ENCODE measurements at places on chromosomes 1 and 21.

DNA sequence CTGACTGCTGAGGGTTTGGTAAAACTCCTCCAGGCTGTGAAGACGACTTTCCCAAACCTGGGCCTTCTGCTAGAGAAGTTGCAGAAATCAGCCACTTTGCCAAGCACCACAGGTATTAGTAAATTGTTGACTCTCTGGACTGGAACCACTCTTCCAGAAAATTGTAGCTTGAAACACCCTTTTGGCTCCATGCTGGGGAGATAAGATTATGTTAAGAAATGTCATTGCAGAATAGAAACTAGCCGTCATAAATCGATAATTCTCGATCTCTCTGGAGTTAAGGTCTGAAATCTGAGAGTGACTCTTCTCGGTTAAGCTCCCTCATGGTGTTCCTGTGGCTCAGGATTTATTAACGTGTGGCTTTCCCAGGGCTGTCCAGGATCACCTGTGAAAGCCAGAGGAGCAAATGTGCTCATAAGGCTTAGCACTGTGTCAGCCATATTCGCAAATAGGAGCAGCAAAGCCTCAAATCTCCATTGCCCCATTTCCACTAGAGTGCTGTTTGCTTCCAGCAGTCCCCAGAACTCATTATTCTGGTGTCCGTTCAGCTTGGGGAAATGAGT, 54.6 kb downstream of the ZBTB40 start:
- no peak for DNase-seq

- no peak for DNase-seq
Measured at GRCh38 chr1:196115646-196116045, 492.6 kb downstream of the KCNT2 start.

- DNase-seq: no peak
Measured at GRCh38 chr21:38927776-38928175, 122.0 kb downstream of the ETS2 start.

DNA sequence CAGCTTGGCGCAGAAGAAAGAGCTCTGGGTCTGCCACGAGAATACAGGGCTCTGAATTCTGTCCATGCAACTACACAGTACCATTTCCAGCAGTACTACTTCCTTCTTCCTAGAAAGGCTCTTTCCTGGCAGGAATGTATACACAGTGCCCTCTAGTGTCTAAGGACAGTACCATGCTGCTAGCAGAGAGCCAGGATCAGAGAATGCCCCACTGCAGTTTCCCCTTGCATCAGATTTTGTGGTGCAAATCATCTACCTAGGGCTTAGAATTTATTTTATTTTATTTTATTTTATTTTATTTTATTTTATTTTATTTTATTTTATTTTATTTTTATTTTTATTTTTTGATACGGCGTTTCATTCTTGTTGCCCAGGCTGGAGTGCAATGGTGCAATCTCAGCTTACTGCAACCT, 50.8 kb downstream of the PAX7 start:
- no peak for DNase-seq

DNA sequence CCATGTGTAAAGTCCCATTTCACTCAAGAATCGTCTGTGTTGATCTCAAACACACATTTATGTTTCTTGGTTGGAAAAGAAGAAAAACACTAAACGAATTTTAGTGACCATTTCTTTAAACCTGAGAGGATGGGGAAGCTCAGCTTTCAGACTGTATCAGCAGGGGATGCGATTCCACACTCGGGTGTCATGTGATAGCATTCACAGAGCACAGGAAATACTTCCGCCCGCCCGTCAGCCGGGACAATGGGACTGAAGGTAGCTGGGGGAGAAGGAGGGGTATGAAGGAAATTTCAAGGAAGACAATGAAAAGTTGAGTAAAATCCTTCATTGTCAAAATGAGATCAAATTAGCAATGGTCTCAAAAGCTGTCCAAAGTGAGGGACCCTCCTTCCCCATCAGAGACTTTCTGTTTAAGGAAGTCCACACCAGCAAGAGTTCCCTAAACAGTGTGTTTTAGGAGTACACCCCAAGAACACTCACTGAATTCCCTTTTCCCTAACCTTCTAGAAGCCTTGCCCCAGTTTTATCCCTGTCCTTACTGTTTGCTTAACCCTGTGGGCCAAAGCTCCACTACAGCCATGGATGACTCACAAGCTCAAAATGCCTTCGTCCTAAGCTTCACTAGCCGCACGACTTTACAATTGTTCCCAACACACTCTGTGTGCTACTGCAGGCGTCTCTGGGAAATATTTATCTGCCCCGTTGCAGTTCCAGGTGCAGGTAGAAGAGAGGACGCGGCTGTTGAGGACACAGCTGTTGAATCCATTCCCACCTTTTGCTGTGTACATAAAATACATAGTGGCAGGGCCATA, 51.4 kb upstream of the SIM2 start:
- no peak for DNase-seq

DNA sequence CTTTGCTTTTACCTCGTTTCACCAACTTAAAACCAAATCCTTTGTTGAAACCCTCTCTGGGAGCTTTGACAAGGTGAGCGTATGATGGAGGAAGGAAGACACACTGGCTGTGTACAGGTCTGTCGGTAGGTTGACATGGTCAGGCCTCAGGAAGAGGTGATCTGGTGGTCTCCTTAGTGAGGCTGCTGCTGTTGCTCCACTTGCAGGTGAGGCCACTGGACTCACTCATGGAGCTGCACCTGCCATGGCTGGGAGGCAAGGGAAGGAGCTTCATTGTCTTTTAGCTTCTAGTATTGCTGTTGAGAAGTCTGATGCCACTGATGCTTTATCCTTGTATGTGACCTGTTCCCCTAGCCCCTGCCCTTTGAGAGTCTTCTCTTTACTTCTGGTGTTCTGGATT, 35.7 kb downstream of the TENT5C start:
- no peak for DNase-seq

DNA sequence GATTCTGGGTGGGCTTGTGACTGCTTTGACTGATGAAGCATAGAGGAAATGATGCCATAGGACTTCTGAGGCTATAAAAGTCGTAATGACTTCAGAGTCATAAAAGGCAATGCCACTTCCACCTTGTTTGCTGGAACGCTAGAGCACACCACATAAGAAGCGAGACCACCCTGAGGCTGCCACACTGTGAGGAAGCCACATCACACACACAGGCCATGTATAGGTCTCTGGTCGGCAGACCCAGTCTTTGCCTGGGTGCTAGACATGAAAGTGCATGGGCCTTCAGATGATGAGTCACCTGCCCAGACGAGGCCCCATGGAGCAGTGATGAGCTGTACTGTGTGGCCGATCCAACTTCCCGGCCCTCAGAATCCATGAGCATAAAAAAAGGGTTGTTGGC, 14.2 kb upstream of the KANK4 start:
- no peak for DNase-seq

- no peak for DNase-seq
Measured at GRCh38 chr1:70475023-70475422, 64.0 kb downstream of the CTH start.

GRCh38 chr1:155329980-155330598, 9.4 kb downstream of the RUSC1 start:
- no peak for DNase-seq

DNA sequence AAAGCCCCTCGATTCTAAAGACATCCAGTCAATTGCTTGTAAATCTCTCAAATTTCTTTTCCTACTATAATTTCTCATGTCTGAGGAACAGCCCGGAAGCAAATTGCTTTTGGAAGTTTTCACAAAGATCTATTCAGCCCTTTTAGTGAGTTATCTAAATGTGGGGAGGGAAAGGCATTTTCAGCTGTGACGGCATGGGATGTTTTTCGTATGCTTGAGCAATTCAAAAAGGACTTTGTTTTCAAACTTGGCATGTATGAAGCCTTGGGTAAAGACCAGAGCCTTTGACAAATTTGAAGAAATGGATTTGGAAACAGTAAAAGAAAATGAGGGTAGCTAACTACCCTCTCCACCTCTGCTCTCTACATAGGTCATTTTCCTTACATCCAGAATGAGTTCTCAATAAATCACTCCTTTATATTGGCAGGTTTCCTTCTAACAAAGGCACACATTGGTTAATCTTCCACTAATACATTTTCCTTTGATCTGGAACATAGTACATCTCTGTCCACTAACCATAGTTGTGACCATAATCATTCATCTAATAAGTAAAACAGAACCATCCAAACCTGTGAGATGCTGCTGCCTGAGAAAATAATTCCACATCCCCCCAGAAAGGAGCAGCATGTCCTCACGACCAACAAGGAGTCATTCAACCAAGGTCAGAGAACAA, 66.1 kb upstream of the ADAM30 start:
- no peak for DNase-seq

DNA sequence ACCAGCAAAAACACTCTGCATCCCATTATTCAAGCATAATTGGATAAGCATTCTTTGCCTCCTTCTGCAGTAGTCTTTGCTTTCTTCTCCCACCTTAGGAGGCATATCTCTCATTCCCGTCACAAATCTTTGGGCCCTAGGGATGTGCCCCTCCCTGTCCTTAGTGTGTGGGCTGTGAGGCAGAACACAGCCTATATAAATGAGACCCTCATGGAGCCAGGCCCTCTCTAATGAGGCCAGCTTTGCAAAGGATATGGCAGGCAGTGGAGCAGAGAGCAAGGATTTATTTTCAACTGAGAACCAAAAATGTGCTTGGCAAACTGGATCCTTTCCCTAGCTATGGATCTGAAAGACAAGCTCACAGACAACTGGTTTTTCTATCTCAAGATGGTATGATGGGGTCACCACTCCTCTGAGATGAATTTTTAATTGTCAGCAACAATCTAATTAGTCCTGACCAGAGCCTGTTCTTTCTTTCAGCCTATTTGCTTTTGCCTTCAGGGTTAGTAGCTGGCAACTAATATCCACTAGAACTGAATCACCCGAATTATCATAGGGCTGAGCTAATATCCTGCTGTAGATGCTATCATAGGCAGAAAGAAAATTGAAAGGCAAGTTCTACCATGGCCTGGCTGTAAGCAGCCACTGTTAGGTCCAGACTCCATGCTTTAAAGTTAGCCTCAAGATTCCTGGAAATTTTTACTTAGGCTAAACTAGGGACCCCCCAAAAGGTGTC, 134.2 kb downstream of the SYT2 start:
- no peak for DNase-seq

GRCh38 chr1:147787765-147788164, 27.4 kb upstream of the GJA5 start:
- no peak for DNase-seq

GRCh38 chr1:76613886-76614285, 253.4 kb upstream of the ST6GALNAC5 start:
- DNase-seq: no peak

DNA sequence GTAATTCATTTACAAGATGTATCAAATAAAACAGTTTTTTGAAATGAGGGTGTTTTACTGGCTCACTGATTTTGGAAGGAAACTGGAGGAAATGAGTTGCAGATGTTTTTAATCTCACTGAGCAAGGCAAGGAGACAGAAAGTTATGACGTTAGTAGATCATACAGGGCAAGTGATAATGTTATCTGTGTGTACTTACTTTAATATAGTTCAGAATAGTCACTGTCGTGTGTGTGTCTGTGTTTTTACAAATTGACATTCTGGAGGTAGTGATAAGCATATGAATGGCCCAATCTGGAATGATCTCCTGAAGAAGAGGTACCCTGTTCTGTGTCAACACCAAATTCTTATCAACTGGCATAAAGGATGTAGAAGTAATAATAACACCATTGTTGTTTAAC, 1.9 kb upstream of the GBP4 start:
- no peak for DNase-seq

DNA sequence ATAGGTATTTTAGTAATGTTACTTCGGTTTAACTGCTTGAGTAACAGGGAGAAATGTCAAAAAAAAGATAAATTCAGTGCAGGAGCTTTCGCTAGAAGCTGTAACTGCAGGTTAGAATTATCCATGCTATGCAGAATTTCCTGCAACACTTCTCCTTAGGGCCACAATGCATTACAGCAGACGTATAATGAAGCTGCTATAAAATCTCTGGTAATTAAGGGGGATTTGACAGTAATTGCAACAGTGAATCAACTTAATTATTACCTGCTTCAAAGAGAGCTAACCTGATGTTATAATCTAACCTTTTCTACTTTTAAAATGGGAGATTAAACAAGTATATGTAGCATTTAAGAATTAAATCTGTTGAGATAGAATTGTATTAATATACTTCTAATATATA, 92.6 kb downstream of the ATG4C start:
- no peak for DNase-seq

- DNase-seq: no peak
Measured at GRCh38 chr21:26491663-26492062, 81.4 kb downstream of the CYYR1 start.

- DNase-seq: no peak
Measured at GRCh38 chr1:89980605-89981004, 14.3 kb upstream of the ZNF326 start.

GRCh38 chr1:236862615-236863211, 67.6 kb downstream of the MTR start:
- no peak for DNase-seq

- no peak for DNase-seq
Measured at GRCh38 chr1:199551967-199552565, 475.4 kb upstream of the NR5A2 start.

GRCh38 chr21:35619184-35619583, 441.1 kb downstream of the SETD4 start:
- no peak for DNase-seq

GRCh38 chr1:938088-938683, 14.5 kb downstream of the SAMD11 start:
- no peak for DNase-seq

DNA sequence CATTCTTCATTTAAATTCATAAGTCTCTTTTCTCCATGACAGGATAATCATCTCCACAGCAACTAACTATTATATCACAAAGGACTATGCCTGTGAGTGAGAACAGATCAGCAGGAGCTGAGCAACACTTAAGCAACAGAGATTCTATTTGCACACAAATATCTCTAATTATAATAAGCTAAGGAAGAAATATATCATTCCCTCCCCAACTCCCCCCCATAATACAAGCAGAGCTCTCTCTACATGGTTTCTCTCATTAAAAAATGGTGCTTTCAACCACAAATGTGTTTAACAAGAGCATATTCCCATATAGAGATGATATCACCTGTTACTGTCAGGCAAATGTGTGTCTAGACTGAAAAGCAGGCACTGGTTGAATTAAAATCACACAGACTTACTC, 34.5 kb upstream of the NIBAN1 start:
- DNase-seq: no peak

DNA sequence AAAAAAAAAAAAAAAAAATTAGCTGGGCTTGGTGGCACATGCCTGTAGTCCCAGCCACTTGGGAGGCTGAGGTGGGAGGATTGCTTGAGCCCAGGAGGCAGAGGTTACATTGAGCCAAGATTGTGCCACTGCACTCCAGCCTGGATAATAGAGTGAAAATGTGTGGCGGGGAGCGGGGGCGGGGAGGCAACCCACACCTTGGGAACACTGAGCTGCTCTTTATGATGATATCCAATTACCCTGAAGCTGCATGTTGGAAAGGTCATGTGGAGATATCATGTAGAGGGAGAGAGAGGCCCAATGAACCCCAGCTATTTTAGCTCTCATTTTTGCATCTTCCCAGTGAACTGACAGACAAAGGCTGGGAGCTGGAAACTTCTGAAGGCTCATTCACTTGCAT, 48.3 kb upstream of the ZNF648 start:
- DNase-seq: no peak

- no peak for DNase-seq
Measured at GRCh38 chr1:176225911-176226310, 18.8 kb upstream of the COP1 start.
